ENCODE measurements at places on chromosomes 13 and 19.

DNA sequence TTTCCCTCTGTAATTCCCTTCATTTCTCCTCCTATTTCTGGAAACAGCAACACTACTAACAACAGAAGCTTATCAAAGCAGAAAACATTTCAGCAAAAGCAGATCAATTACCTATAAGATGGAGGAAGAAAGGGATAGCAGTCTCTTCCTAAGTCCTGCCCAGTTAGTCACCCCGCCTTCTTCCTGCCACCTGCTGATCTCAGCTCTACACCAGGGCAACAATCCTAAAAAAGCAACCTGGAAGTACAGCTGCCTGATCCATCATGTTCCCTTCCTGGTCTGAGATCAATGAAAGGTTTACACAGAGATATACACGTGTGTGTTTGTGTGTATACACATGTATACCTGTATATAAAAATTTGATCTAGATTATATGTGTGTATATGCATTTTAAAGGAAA, 59.4 kb downstream of the TSC22D1 start:
- DNase-seq: no peak

DNA sequence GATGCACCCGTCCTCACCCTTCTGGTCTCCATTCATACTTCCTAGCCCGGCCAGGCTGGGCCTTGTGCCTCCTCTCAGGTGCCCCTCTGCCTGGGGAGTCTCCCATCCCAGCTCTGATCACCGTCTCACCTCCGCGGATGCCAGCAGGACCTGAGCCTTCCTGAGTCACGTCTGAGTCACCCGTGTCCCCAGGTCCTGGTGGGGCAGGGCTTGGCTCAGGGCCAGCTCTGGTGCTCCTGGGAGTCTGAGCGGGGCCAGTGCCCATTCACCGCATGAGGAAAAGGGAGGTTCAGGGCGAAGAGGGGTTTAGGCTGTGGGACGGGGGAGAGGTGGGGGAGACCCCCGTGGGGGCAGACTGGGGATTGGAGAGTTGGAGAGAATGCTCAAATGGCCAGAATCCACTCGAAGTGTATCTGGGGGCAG, 593 bp downstream of the ATP8B3 start:
- DNase-seq: peak; percentile 78

DNA sequence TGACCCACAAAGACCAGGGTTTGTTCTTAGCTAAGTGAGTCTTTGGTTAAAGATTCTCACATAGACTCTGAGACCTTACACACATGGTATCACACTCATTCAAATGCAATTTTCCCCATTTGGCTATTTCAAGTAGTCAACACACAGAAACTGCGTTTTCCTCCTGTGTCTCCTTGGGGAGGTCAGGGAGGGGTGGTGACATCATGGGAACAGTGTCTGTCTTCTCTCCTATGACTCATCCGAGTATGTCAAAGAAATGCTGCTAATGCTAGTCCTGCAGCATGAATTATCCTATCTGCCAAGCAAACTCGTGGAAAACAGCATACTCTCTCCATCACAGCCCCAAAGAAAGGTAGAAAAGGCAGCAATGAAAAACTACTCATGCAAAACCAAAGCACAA, 100.2 kb downstream of the ENOX1 start:
- DNase-seq: peak; percentile 26

DNA sequence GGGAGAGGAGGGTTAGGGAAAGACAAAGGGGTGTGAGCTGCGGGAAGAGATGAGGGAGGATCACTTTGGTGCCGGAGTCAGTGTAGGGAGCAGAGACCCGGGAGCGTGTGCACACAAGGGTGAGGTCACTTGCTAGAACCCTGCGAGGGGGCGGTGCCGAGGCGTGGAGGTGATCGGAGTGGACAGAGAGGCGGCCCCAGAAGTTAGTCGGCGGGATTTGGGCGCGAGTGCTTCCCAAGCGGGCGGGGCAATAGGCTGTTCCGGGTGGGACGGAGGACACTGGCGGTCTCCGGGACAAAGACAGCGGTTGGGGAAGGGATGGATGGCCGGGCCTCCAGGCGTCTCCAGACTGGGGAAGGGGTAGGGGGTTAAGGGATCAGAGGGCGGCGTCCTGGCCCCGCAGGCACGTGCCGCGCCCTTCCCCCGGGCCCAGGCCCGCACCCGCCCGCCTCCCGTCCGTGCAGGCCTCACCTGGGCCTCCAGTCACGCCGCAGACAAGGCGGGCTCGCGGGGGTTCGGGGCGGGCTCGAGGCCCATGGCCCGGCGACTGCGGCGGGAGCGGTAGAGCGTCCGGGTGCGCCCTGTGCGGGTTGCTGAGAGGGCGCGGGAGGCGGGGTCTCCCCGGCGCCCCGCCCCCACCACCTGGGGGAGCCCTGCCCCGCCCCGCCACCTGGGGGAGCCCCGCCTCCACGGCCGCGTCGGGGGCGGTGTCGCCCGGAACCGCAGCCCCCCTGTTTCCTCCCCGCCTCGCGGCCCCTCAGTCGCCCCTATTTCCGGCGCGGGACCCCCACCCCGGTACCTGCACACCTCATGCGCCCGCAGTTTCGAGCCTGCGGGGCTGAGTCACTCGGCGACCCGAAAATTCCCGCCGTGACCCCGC, at the start of gene LPAR2:
LPAR2 (minus strand) TSS at position 600 of the 880 bp plus-strand sequence. CDS start 945 bp downstream, outside the sequence.
- no peak for DNase-seq

DNA sequence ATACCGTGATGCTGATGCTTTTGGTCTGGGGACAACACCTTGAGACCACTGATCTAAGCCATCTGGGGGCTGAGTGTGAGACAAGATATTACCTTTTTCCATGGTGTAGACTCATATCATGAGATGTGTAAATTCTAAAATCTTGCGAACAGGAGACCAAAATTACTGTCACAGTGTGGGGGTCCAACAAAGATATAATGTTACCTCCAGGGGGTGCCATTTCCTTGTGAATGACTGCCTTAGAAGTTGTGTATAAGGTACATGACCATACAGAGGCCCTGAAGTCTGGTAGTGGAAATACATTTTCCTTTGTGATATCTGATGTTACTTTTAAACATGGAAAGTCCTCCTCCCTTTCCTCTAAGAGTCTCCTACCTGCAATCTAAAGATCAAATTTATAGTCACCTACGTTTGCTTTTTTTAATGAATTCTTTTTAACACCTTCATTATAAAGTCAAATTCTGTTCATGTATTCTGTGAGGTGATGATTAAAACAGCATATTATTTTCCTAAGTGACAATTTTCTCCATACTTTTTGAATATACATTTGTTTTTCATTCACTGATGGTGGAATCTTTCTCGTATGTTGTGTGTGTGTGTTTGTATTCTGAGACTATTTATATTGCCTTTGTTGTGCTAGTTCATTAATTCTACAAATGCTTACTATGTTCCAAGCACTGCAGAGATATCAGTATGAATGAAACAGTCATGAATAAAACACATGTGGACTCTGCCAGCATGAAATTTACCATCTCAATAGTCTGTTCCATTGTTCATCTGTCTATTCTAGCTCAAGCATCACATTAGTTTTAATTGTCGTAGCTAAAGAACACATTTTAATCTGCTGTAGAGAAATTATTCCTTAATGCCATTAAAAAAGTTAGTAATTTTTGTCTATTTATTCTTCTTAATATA, 113.7 kb downstream of the RFC3 start:
- no peak for DNase-seq

DNA sequence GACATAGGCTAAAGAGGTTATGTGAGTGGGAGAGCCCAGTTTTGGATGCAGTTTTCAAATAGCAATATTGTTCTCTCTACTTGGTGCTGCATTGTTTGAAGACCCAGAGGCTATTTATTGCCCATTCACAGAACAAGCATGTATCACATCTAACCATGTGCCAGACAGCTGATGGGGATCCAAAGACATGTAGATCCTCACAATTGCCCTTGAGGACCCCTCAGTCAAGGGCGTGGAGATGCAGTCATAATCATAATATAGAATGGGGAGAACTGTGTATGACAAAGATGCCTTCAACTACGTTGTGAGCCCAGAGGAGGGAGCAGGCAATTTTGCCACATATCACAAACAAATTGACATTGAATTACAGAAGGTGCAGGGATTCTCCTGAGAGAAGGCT, 70.5 kb downstream of the NHLRC3 start:
- no peak for DNase-seq

DNA sequence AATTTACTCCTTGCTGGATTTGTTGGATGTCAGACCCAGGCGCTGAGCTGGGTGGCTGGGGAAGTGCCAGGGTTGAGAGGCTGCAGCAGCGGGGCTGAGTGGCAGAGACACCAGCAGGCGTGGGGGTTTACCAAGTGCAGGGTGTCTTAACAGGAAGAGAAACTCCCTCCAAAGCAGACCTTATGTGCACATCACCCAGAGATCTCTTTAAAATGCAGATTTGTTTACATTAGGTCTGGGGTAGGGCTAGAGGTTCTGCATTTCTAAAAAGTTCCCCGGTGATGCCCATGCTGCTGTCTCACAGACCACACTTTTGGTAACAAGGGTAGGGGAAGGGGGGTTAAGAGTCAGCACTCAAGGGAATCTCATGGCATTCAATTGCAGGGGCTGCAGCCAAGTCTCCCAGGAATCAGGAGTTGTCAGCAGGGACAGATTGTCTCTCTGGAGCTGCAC, 80.7 kb upstream of the OLFM4 start:
- no peak for DNase-seq

GRCh38 chr19:42397263-42398166, 7.4 kb upstream of the CNFN start:
- no peak for DNase-seq

GRCh38 chr13:80441968-80442367, 101.0 kb upstream of the SPRY2 start:
- DNase-seq: no peak

- DNase-seq: no peak
Measured at GRCh38 chr13:100182900-100183490, 94.1 kb downstream of the PCCA start.
